DMS53 (cell line): ENCODE measurements at places on chromosomes 12 and 14.
A peak's percentile ranks its signal among the peaks of the same experiment; 100 is the strongest.

- no peak for DNase-seq
These were observed 91.9 kb downstream of the DICER1 start for GRCh38 chr14:95065411-95065810.

DNA sequence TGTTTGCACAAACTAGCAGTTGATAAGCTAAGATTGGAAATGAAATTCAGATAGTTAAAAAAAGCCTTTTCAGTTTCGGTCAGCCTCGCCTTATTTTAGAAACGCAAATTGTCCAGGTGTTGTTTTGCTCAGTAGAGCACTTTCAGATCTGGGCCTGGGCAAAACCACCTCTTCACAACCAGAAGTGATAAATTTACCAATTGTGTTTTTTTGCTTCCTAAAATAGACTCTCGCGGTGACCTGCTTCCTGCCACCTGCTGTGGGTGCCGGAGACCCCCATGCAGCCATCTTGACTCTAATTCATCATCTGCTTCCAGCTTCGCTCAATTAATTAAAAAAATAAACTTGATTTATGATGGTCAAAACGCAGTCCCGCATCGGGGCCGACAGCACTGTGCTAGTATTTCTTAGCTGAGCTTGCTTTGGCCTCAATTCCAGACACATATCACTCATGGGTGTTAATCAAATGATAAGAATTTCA lies 335.6 kb downstream of the TMEM121 start:
- no peak for DNase-seq

DNA sequence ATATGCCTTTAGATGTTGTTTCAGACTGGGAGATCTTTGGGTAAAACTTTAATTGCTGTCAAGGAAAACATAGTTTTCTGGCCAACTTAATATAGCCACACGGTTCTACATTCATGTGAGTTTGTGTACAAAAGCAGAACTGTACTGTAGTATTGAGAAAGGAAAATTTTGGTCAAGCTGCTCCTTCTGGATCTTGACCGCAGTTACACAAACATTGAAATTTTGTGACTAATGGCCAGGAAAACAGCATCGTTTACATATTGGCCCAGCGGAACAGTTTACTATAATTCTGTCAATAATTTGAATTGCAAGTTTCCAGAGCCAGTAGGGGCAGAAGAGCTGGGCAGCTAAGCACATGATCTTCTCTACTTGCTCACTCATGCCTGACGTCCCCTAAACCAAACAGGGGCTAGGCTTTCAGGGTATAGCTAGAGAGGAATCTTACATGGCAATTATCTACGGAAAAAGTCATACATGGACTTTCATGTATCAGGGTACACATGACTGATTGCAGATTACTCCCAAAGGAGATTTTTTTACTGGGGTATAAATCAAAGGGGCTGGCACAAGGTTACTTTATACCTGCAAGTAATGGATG lies 11.4 kb upstream of the ART4 start:
- DNase-seq: no peak

GRCh38 chr12:5626151-5626550 lies 194.2 kb downstream of the NTF3 start:
- DNase-seq: no peak

DNA sequence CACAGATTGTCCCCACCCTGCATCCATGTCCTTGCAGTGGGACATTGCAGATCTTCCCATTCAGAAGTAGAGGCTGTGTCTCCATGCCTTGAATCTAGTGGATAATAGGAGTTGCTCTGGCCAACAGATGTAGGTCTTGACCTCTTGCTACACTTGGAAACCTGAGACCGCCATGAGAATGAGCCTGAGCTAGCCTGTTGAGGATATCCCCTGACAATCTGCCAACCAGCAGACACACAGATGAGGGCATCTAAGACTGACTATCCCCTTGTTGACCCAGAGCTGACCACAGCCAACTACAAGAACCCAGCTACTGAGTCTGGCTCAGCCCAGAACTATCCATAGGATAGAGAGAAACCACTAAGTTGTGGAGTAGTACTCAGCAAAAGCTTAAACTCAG lies 161.1 kb upstream of the NOS1 start:
- DNase-seq: no peak

DNA sequence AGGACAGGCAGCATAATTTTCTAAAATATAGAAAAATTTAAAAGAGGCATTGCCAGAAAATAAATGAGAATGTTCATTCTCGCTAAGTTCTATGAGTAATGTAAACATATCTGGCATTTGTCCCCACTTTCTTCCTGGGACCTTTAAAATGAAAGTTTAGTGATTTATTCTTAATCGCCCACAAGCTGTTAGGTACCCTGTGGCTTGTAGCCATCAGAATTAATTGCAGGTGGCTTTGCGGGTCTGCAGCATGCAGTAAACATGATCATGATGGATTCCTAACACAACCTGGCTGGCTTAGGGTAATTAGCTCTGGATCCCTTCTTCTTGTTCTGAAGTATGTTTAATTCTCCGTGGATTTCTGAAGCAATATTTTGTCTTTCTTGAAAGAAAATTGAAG lies 103.5 kb upstream of the FRMD6 start:
- DNase-seq: no peak

DNA sequence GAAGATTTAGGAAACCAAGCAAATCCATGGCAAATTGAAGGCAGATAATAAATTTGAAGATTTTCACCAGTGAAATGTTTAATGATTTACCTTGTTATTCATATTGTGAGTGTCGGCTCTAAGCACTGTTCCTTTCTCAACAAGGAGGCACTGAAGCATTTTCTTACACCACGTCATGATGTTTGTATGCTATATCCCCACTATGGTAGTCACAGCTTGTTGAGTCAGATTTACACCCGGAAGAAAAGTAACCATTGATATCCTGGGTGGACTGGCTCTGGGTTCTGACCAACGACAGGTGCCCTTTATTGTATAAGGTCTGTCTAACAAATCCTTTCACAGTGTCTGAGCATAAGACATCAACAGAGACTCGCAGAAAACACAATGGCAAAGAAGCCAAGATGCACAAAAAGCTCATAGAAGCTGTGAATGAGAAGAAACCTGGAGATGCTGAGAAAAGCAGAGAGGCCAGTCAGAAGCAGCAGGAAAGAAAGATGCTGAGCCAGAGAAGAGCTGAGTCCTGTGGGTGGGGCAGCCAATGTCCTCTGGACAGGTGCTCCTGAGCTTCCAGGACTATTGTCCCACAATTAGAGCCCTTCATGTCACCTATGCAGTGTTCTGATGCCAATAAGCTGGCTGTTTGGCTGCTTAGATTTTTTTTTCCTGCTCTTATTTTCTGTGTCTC lies 49.7 kb upstream of the ARHGAP5 start:
- peak; percentile 59 for DNase-seq

GRCh38 chr12:53476769-53477209 lies 22.5 kb downstream of the MAP3K12 start:
- DNase-seq: peak; percentile 46

GRCh38 chr12:56725723-56726102 lies 614 bp upstream of the NACA start:
- DNase-seq: peak; percentile 54

DNA sequence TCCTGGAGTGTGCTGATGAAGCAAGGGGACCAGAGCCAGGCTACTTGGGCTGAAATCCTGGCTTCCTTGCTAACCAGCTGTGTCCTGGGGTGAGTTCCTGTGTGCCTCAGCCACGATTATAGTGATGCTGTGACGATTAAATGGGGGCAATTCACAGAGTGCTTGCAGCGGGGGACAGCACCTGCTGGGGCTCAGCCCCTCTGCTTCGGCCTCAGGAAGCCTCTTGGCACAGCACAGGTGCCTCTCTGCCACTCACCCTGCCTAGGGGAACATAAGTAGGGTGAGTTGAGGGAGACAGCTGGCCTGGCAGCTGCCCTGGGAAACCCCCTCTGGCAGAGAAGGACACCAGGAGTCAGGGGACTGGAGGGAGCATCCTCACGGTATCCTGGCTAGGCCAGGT lies 9.4 kb downstream of the KRT80 start:
- DNase-seq: peak; percentile 88

- no peak for DNase-seq
These were observed 227.2 kb downstream of the MED13L start for GRCh38 chr12:116050275-116050674.

DNA sequence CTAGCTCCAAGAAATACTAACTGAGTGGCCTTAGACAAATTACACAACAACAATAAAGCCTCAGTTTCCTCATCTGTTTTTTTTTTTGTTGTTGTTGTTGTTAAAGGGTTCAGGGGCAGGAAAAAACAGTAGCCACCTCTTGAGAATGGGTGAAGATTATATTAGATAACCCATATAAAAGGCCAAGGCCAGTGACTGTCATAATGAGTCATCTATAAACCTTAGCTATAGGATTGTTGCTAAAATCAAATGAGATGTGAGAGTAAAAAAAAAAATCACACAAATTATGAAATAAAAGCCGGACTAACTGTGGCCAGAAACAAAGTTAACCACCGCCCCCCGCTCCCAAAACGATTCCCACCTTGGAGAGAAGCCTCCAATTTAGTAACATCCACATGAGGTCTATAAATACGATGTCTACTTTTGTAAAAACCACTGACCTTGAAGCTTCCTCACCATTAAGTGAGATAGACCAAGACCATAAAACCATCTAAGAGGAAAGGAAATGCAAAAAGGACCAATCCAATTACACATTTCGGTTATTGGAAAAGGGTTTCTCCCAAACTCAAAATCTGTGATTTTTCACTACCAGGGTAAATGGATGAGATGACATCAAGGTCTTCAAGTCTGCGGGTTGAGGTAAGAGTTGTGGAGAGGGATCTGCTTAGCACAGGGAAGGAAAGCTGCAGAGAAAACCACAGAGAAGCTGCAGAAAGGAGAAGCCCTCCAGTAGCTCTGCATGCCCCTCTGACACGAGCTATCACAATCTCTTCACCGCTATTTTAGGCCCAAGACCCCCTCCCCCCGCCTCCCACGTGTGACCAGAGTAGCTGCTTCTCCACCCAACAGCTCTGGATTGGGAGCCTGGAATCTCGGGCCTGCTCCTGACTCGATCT lies 1.0 kb downstream of the NAA25 start:
- DNase-seq: peak; percentile 74

GRCh38 chr14:31510222-31510621 lies 22.4 kb upstream of the GPR33 start:
- peak; percentile 54 for DNase-seq

- DNase-seq: no peak
These were observed 27.2 kb downstream of the SLC15A4 start for GRCh38 chr12:128796439-128797118.

- DNase-seq: no peak
These were observed 49.0 kb downstream of the TBC1D15 start for GRCh38 chr12:71888521-71888920.

- no peak for DNase-seq
These were observed 236.7 kb downstream of the CACNA1C start for GRCh38 chr12:2289525-2289924.

GRCh38 chr14:29741909-29742401 lies 185.7 kb downstream of the PRKD1 start:
- DNase-seq: no peak

- DNase-seq: peak; percentile 51
These were observed 18.0 kb downstream of the MFAP5 start for GRCh38 chr12:8644345-8645248.

DNA sequence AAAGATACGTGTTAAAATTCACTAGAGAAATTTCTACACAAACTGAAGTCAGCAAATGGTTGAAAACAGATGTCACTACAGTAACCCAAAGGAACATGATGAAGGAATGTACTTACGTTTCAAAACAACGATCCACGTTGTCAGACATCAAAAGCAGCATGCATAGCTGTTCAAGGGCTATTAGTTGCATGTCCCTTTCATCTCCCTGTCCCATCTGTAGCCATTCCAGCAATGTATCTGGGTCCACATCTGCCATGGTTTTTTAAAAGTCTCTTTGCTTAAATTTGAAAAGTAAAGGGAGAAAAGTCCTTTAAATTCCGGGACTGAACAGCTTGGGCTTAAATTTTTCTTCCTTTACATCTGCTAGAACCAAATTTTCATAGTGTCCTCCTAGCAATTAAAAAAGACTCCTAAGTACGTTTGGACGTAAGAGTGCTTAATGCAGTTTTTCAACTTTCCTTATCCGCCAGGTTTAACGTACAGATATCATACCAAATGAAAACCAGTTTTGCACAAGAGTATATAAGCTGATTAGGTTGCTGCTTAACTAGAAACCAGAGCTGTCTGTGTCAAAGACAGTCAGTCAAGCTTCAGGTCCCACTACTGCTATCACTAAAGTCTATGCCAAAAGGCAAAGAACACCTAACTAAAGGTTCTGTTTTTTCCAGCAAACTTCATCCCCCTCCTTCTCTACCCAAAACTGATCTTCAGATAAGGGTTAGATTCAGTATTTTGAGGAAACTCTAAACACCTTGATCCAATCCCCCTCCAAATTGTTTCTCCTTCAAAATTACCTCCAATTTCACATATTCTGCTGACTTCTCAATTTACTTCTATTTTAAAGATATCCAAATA lies 1.7 kb downstream of the HECTD1 start:
- DNase-seq: peak; percentile 34

DNA sequence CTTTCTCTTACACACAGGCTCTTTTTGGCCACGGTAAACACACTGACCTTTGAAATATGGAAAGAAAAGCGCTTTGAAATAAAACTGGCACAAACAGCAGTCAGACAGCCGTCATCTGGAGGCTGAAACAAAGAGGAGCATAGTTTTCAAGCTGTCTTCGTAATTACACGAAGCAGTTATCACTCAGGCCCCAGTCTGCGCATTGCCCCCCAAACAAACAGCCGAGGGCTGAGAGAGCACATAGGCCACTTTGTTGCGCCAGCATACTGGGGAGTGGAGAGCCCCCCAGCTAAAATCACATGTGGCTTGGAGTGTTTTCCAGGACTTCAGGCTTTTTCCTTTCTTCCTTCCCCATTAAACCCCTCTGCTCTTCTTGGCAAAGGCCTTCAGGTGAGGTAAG lies 142.9 kb upstream of the BTG1 start:
- DNase-seq: no peak

DNA sequence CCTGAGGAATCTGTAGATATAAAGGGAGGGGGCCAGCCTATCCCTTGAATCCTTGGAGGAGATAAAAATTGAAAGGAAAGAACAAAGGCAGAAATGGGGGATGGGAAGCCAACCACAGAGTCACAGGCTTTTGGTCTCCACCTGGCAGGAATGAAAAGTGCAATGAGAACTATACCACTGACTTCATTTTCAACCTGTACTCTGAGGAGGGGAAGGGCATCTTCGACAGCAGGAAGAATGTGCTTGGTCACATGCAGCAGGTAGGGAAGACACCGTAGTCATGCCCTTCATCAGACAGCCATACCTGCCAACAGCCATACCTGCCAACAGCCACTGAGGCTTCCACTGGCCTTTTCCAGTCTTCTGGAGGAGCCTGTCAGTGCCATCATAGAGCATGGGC lies 13.4 kb downstream of the ASB8 start:
- no peak for DNase-seq

DNA sequence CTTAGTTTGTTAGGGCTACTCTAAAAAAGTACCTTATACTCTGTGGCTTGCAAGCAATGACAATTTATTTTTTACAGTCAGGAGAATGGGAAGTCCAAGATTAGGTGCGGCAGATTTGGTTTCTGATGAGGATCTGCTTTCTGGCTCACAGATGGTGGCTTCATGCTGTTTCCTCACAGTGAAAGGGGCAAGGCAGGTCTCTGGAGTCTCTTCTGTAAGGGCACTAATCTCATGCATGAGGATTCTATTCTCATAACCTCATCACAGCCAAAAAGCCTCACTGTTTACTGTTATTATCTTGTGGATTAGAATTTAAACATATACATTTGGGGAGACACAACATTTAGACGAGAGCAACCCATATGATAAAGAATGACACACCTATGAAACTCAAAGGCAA lies 1957.4 kb upstream of the SEL1L start:
- no peak for DNase-seq

GRCh38 chr12:50016501-50017475 lies 8.5 kb downstream of the RACGAP1 start:
- DNase-seq: no peak

- DNase-seq: no peak
These were observed 546.2 kb upstream of the FOXG1 start for GRCh38 chr14:28220391-28220790.
